ENCODE measurements at places on chromosomes 6 and 20.
A peak's percentile ranks its signal among the peaks of the same experiment; 100 is the strongest.

GRCh38 chr6:35043381-35044130 is 97.6 kb downstream of the TCP11 start:
- no peak for DNase-seq

GRCh38 chr6:37980222-37980595 is 160.7 kb downstream of the ZFAND3 start:
- no peak for DNase-seq

DNA sequence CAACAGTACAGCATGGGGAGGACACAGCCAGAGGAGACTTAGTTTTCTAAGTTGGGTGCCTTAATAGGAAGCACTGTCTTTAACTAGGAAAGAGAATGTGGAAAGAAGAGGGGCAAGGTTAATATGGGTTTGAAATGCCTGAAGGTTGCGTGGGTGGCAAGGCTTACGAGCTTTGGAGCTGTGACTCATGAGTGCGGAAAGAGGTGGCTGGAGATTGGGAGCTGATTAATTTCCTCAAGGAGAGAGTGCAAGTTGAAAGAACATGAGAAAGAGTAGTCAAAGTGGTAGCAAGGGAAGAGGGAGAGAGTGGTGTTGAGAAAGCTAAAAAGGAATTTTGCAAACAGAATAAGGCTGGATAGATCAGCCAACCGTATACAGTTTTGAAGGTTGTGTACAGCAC is 315.1 kb upstream of the PRND start:
- no peak for DNase-seq

GRCh38 chr6:110689275-110689935 is 125.9 kb downstream of the CDK19 start:
- no peak for DNase-seq

DNA sequence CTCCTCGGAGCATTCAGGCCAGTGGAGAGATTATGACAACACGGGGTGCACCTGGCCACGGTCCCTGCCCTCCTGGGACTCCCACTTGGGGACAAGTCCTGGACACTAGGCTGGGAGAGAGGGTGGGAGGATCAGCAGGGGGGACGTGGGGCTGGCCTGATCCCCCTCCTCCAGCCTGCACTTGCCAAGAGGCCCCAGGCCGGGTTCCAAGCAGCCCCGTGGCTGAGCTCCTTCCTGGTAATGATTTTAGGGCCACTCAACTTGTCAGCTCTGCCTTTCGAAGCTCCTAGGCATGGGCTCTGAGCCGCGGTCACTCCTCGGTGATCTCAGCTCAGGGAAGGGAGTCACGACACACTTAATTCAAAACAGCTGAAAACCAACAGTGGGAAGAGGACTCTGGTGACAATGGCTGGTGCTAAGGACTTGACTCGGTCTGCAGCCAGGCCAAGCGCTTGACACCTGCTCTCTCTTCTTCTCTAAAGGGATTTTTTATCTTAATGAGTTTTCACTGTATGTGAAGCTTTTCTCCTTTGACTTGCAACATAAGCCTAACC is 161.7 kb downstream of the BMP7 start:
- DNase-seq = no peak

DNA sequence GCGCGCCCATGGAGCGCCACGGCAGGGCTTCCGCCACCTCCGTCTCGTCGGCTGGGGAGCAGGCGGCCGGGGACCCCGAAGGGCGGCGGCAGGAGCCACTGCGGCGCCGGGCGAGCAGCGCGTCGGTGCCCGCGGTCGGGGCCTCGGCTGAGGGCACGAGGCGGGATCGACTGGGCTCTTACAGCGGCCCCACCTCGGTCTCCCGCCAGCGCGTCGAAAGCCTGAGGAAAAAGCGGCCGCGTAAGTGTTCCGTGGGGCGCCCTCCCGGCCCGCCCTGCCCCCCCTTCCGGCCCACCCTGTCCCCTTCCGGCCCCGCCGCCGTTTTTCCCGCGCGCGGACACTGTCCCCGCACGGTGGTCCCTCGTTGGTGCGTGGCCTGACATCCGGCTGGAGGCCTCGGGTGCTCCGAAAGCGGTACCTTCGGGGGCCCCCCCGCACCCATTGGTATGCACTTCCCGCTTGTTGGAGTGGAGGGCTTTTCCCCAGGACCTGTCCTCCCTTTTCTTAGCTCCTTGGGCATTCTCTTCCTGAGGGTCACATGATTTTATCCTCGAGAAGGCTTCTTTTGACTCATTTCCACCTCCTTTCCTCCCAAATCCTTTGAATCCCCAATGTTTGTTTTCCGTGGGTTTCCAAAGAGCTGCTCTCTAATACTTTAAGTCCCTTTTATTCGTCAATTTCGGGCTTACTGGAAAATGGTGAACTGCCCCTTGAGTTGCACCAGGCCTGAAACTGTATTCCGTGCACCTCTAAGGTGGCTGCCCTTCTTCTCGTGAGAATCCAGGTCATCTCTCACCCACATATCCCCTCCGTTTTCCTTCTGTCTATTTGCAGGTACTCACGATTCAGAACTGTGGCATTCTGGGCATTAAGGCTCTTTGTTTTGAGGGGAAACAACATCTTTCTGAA is 556 bp downstream of the PANK2 start:
- peak; percentile 37 for DNase-seq
